Stimulated activated CD4-positive, alpha-beta T cell treated with anti-CD3 and anti-CD28 coated beads, TNF-alpha, amount 100 ng/mL, for 1 hour (primary cell): ENCODE measurements at places on chromosomes 7 and 10.

- DNase-seq: no peak
Measured at GRCh38 chr7:131649003-131649541, 92.6 kb upstream of the PODXL start.

- DNase-seq: no peak
Measured at GRCh38 chr10:124550293-124551034, 88.8 kb downstream of the LHPP start.

- DNase-seq: no peak
Measured at GRCh38 chr10:62071846-62072281, 170.4 kb downstream of the ARID5B start.

- no peak for DNase-seq
Measured at GRCh38 chr10:43901744-43902504, 253.2 kb upstream of the ZNF32 start.

DNA sequence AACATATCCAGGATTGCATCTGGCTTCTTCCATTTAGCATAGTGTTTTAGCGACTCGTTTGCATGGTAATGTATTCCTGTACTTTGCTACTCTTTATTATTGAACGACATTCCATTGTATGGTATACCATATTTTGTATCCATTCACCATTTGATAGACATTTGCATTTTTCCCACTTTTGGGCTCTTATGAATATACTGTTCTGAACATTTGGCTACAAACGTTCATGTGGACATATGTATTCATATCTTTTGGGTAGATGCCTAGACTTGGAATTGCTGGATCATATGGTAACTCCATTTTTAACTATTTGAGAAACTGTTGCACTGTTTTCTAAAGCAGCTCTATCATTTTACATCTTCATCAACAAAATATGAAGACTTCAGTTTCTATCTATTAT lies 383.7 kb upstream of the AKR1E2 start:
- no peak for DNase-seq

DNA sequence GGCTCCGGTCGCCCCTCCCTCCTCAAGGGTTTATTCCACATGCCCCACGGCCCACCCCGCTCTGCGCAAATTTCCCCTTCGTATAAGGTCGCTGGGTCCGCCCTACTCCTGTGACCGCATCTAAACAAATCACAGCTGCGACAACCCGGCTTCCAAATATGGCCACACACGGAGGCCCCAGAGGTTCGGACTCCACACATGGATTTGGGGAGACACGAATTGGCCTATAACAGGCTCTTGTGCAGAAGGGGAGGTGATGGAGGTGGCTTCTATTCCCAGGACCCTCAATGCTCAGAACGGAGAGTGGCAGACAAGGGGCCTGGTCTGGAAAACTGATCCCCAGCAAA lies 90.1 kb downstream of the FOXL3 start:
- DNase-seq: no peak

- no peak for DNase-seq
Measured at GRCh38 chr7:107345898-107346297, 124.0 kb upstream of the GPR22 start.

DNA sequence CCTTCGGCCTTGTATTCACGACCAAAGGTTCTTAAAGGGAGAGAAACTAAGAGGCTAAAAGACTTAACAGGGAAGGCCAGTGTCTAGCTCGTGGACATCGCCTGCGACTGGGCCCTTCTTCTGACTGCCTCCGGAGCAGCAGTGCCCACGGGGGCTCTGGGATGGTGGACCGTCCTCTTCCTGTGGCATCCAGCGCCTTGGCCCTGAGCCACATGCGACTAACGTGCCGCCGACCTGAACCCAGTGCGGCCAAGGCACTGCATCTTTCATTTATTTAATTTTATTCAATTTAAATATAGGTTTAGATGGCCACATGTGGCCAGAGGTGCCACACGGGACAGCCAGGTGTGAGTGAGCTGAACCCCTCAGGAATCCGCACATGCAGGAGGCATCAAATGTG lies 451.7 kb downstream of the PTPRN2 start:
- no peak for DNase-seq

- DNase-seq: no peak
Measured at GRCh38 chr7:45885264-45885882, 2.9 kb upstream of the IGFBP1 start.

GRCh38 chr10:58350619-58351323 lies 16.0 kb downstream of the UBE2D1 start:
- DNase-seq: no peak

DNA sequence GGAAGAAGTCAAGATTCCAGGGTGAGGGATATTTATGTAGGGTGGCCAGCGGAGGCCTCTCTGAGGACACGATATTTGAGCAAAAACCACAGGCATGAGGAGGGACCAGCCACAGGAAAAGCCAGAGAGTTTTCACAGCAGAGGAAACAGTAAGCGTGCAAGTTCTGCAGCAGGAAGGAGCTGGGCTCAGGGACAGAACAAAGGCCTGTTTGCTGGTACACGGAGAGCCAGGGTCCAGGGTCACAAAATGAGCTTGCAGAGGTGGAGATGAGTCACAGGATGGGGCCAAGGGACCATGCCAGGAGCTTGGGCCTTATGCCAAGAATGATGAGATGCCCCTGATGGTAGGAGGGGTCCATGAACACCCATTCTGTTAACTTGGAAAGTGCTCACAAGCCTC lies 283.5 kb downstream of the PLXNA4 start:
- no peak for DNase-seq

- DNase-seq: no peak
Measured at GRCh38 chr10:70432561-70433263, 8.8 kb downstream of the NODAL start.

DNA sequence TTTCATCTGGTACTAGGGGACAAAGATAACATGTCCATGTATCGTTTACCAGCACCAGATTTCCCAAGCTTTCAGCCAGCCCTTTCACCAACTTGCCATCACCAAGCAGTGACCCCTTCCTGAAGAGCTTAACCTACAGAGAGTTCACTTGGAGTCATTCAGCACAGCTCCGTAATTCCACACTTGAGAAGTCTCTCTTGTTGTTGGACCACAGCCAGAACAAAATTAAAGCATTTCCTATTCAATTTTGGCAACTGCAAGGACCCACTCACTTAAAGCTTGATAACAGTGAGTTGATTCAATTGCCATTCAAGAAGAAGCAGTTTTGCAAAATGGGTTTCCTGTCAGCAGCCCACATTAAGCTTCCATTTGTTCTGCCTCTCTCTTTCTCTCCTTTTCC lies 88.5 kb upstream of the LRRTM3 start:
- DNase-seq: no peak

DNA sequence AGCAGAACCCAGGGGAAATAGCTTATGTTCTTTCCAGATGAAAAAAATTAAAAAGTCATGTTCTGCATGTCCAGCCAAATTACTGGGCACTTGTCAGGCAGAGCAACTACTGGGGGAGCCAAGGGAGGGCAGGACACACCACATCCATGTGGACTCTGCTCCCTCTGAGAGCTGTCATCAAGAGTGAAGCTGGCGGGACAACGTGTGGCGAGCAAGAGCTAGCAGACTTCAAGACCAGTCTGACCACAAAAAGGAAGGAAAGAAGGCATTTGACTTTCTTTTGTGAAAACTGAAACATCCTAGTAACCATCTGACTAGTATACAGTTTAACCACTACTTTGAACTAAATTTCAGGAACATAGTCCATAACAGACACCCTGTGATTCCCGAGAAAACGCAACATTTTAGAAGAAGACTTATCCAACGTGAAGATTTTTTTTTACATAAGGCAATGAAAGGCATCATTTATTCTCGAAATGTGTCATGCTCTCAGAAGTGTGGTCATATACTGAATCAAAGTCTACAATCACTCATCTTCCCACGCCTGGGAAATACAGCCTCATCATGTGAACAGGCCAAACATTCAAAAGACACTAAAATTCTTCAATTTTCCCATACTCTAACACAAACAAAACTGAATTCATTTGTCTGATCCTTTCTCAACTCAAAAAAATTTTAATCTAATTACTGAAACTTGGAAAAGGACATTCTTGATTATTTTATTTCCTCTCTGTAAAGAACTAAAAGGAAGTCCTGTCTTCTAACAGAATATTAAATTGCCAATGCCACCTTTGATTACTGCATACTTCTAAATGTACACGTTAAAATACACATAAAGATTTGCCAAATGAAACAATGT lies 15.5 kb downstream of the CYTH3 start:
- no peak for DNase-seq

DNA sequence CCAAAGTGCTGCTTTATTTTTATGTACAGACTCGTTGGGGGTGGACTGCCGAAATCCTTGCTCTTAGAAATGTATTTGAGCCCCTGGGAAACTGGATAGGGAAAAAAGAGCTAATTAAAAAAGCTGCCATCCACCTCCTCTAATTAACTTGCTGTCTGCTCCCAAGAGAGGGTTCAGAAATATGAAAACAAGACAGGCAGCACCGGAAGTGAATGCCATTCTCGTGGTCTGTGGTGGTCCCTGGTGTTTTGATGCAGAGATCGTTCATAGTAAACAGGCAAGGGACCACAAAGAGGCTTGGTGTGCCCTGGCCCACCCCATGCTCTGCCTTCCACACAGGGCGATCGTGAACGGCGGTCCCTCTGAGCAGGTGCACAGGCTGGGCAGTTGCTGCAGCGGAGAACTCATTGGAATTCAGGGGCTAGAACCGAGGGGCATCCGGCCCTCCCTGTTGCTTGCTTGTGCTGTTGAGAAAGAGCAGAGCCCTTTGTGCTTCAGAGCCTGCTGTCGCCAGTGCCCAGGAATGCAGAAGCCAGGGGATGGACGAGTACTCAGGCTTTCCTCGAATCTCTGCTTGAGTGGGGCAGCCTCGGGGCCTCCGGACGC lies 79.1 kb upstream of the BTBD16 start:
- DNase-seq: no peak

GRCh38 chr10:49605939-49606509 lies 4.1 kb upstream of the SLC18A3 start:
- no peak for DNase-seq

DNA sequence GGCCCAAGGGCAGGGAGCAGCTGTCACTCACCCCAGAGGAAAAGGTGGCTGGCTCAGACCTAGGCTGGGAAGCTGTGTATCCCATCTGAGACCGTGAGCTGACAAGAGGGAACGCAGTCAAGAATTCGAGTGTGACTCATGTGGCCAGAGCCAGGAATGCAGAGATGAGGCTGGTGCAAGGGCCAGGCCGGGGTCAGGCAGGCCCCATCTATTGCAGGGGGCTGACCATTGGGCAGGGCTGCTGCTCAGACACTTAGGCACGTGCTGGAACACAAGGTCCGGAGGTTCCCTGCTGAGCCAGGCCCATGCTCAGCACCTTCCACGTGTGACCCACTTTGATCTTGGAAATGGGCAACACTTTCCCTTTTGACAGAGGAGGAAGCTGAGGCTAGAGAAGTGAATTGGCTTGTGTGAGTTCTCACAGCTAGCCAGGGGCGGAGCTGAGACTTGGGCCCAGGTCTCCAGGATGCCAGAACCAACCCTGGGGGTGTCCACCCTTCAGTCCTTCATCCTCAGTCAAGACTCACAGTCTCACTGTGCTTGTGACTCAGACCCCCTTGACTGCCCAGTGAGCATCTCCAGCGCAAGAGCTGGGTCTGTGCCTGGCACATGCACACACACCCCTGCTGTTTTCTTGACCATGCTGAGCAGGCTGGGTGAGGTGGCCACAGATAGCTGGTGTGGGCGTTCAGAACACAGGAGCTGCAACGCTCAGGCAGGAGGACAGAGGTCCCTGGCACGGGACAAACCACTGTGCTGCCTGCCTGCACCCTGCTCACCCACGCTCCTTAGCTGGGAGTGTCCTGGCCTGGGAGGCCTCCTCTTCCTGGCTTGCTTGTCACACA lies 47.6 kb upstream of the PPIF start:
- DNase-seq: no peak

GRCh38 chr10:132200344-132201110 lies 13.8 kb downstream of the DPYSL4 start:
- DNase-seq: no peak

DNA sequence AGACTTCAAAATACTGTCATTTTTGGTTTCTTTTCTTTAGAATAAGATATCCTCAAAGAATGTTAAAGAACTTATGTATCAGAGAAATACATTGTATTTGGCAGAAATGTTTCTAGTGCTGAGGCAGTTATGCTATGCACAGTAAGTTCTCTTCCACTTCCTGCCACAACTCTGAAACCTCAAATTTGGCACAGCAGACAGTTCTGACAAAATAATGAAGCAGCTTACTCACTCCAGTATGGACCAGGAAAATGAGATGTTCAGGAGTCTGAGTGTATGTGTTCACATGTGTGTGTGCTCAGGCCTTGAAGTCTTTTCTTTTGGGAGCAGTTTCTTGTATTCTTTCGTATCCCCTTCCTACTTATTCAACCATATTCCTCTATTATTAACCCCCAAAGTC lies 197.0 kb upstream of the AGK start:
- no peak for DNase-seq

- no peak for DNase-seq
Measured at GRCh38 chr7:151409667-151410404, at the start of gene WDR86. Gene WDR86 (minus strand): TSS chr7:151410038. CDS start chr7:151409589, 449 bp downstream.

DNA sequence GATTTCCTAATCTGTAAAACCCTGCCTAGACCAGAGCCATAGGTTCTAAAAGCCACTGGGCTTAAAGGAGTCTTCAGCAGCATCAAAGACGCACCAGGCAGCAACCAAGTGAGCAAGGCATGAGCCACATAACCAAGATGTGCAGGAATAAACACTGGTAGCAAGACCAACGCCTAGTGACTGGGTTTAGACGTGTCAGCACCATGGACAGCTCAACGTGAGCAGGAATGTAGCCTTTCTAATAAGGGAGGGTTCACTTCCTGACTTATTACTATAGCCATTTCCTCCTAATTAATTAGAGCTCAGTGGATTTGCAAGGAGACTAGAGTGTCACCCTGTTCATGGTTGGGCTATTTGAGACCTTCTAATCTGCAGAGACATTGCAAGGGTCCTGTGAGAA lies 223.7 kb downstream of the LHFPL3 start:
- no peak for DNase-seq

DNA sequence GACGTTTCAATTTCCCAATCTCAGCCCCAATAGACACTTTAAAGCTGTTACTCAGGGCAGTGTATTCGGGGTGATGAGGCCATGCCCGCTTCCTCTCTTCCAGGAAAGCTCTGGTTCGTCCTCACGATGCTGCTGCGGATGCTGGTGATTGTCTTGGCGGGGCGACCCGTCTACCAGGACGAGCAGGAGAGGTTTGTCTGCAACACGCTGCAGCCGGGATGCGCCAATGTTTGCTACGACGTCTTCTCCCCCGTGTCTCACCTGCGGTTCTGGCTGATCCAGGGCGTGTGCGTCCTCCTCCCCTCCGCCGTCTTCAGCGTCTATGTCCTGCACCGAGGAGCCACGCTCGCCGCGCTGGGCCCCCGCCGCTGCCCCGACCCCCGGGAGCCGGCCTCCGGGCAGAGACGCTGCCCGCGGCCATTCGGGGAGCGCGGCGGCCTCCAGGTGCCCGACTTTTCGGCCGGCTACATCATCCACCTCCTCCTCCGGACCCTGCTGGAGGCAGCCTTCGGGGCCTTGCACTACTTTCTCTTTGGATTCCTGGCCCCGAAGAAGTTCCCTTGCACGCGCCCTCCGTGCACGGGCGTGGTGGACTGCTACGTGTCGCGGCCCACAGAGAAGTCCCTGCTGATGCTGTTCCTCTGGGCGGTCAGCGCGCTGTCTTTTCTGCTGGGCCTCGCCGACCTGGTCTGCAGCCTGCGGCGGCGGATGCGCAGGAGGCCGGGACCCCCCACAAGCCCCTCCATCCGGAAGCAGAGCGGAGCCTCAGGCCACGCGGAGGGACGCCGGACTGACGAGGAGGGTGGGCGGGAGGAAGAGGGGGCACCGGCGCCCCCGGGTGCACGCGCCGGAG lies 2.6 kb downstream of the GJD4 start:
- no peak for DNase-seq
